ENCODE measurements at places on chromosomes 2 and 18.

DNA sequence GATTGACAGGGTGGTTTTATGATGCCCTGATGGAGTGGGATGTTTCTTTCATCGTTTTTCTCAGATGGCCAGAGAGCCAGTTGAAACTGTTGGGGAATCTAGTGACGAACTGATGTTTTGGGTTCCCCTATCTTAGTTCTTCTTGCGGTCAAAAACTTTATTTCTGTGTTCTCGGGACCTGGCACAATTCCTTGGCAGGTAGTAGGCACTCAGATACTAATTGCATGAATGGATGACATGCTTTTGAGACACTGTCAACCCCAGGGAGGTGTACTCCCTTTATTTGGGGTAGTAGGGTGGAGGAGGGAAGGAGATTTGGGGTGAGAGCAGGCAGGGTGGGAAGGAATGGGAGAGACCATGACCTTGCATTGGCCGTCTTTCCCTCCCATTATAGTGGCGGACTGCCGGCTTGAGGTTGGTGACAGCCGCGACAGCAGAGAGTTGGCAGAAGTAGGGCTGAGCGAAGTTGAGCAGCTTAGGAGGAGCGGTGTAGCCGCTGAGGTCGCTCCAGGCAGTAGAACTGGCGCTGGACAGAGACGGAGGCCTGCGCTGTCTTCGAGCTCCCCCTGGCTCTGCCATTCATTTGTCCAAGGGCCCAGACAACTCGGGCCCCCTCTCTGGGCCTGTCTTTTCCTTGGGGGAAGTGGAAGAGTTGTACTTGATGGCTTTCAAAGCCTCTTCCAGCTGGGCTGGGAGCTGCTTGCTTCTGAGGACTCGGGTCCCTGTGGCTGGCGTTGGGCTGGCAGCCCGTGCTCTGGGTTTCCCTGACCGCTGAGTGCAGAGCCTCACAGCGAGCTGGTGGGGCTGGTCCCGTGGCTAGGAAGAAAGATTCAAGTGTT is 2.6 kb downstream of the TET3 start:
- DNase-seq: no peak

- DNase-seq: no peak
These were observed 50.6 kb upstream of the SPRED2 start for GRCh38 chr2:65482971-65483370.

DNA sequence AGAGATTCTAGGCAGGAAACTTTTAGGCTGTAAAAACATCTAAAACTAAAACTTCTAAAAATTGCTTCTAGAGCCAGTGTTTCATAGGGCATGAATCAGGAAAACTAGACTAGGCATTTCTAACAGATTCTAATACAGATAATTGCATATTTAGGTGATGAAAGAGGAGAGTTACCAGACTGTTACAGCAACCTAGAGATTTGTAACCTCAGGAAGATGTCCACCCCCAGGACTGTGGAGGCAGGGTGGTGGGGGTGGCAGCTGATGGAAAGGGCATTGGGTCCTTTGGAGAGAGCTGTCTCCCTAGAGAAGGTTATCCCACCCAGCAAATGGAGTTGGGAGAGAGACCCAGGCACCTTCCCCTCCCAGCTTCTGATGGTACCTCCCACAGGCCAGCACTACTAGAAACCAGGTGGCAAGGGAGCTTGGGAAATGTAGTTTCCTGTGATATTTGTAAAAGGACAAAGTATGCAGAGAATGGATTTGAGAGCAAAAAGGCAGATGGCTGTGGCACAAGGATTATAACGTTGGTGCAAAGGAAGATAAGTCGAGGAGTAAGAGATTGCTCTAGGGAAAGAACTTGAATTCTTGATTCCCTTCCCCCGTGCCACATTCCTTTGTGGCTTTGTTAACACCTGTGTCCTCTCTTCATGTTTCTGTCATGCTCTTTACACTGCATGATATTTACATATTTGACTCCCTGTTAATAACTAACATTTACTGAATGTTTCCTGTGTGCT is 75.6 kb upstream of the MGAT5 start:
- no peak for DNase-seq

DNA sequence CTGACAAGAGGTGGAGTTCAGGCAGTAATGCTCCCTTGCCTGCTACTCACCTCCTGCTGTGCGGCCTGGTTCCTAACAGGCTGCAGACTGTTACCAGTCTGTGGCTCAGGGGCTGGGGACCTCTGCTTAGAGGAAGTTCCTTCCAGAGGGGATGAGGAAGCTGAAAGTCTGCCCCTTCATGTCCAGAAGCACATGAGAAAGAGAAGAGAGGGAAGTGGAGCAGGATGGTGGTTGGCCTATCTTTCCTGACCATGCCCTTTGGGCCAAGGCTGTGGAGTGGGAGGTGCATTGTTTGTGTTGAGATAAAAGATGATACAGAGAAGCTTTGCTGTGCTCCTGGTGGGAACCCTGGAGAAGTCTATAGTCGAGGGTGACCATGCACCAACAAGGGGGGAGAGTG is 112.5 kb downstream of the LPIN1 start:
- DNase-seq: no peak
